HCEC 1CT (cell line): ENCODE measurements at places on chromosomes 3 and 15.
A peak's percentile ranks its signal among the peaks of the same experiment; 100 is the strongest.

GRCh38 chr15:60379525-60380274, 18.1 kb downstream of the ANXA2 start:
- peak; percentile 91 for DNase-seq

GRCh38 chr15:67307156-67307555, 52.6 kb downstream of the IQCH start:
- peak; percentile 29 for DNase-seq

DNA sequence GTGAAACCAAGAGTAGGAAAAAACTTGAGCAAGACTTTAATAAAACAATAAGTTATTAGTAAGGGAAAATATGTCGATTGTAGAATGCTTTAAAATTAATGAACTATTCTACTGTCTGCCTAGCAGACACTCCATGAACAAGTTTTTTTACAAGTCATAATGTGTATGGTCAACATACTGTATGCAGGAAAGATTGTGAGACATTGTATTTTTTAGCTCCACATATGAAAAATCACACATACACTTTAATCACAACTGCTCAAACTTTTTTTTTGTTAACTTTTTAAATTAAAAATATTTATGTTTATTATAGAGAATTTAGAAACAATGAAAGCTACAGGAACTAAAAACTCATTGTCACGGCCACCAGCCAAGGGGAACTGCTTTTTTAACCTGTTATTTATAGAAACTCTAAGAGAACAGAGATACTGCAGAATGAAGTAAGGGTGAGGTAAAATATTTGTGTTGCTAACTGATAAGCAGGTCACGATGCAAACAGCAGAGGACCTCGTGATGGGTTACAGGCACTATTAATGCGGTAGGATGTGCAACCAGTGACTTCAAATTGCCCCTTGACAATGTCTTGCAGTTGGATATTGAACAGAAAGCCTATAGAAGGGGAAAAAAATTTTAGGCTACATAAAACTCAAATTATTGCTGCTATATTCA, 53.0 kb downstream of the THSD4 start:
- DNase-seq: no peak

DNA sequence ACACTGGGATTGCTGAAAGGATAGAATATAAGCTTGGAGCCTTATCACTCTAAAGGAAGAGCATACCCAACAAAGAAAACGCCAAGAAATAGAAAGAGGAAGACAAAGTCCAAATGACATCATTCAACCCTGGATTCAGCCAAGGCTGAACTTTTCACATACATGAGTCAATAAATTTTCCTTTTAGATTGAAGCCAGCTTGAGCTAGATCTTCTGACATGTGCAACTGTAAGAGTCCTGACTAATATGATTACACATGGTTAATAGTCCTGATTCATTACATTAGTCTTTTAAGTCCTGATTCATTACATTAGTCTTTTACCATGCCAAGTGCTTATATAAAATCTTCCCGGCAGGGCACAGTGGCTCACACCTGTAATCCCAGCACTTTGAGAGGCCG, 13.6 kb upstream of the DENND6A start:
- peak; percentile 97 for DNase-seq

DNA sequence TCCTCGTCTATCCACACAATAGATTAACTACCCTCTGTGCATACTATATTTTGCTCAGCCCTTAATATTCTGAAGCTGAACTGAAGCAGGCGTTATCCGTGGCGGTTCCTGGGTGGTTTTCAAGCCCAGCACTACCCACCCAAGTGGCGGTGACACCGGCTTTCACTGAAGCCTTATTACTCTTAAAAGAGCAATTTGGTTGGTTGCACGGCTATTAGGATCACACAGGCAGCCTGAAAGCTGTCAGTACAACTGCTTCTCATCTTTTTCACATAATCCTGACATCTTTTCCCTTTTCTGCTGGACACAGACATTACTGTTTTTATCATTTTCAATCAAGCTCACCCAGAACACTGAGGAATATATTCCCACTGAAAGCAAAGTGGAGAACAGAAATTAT, 525.3 kb upstream of the ZNF717 start:
- DNase-seq: peak; percentile 29

- DNase-seq: no peak
Observed at GRCh38 chr3:58798312-58798711, 131.7 kb upstream of the FAM3D start.

- peak; percentile 43 for DNase-seq
Observed at GRCh38 chr3:144114767-144115166, 143.1 kb downstream of the DIPK2A start.

DNA sequence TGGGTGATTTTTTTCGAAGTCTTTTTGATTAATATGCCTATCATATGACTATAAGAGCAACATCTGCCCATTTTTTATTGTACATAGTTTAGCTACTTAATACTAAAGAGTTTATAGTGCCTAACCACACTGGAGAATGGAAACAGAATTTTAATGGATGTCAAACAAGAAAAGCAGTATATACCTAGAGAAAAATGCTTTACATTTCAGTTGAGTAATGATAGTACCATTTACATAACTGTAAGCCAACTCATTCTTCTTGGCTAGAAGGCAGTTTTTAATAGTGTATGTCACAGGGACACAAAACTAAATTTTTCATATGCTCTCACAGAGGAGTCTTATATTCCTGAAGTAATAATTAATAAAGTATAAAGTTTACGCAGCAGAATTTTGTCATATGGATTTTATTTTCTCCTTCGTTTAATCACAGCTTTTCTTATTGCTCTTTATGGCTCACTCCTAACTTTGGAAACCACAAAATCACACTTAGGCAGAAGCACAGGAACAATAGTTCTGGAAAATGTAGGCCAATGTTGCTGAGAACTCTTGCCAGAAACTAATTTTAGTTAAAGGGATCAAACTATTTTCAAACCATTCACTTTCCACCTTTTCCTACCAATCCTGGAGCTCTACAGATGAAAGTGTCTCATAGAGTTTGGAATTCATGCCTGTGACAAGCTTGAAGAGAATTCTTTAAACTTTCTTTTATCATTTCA, 243.6 kb downstream of the ZIC1 start:
- DNase-seq: peak; percentile 52

DNA sequence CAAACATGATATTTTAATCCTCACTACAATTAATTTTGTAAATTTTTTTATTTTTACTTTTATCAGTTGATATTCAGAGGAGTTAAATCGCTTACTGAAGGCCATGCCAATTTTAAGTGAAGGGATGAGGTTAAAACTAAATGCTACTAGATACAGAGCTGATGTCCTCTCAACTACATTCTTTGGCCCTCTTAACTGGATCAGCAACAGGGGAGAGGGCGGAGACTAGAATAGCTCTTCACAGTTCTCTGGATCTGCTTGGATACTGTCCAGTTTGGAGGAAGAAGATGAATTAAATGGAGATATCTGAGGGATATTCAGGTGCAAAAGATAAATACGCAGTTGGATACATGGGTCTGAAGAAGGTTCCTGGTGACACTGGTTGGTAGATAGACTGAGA, 85.6 kb upstream of the LYSMD4 start:
- no peak for DNase-seq

GRCh38 chr15:93253681-93254080, 164.7 kb upstream of the RGMA start:
- DNase-seq: no peak

DNA sequence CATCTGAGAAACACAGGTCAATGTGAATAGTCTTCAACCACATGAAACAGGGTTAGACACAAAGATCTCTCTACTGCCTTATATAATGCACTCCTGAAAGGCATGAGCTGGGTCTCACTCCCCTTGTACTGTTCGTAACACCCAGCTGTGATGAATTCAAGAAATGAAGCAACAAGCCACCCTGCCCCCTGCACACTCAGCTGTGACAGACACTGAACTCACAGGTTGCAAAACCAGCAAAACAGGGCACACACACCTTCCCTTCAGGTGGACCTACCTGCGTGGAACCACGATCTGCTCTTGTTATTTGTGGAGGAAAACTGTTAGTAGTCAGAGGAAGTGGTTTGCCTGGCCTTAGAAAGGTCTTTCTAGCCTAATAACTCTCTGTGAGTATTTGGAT, 64.5 kb downstream of the CERS3 start:
- no peak for DNase-seq

- no peak for DNase-seq
Observed at GRCh38 chr15:86413191-86413590, 333.5 kb downstream of the AGBL1 start.

GRCh38 chr3:120348065-120348990, 826 bp downstream of the LRRC58 start:
- peak; percentile 5 for DNase-seq

DNA sequence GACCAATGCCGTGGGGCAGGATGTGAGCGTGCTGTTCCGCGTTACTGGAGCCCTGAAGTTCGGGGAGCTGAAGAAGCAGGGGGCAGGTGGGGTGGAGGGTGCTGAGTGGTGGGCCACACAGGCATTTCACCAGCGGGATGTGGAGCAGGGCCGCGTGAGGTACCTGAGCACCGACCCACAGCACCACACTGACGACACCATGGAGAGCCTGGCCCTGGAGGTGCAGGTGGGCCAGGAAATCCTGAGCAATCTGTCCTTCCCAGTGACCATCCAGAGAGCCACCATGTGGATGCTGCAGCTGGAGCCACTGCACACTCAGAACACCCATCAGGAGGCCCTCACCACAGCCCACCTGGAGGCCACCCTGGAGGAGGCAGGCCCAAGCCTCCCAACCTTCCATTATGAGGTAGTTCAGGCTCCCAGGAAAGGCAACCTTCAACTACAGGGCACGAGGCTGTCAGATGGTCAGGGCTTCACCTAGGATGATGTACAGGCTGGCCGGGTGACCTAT, 179.6 kb downstream of the TBC1D2B start:
- no peak for DNase-seq
